ENCODE measurements at places on chromosomes 4 and X. TPM values are rescaled to one million over a fixed set of nuclear protein-coding genes. Genes with fewer than 3 reads are reported as not detected.

Gene NLGN4X
- total RNA-seq, result not detected

Gene TRPC3
- 0.30 TPM for total RNA-seq

Gene TREX2
- total RNA-seq, result 1.8 TPM

Gene GPR173
- total RNA-seq, result 2.4 TPM

Gene RENBP
- total RNA-seq, result 2.1 TPM

Gene SRPX2
- total RNA-seq, result 122 TPM

Gene TCEAL2
- not detected for total RNA-seq

Gene TECRL
- not detected for total RNA-seq

Gene ZNF280C
- total RNA-seq, result 4.1 TPM

Gene RAB33A
- 9.8 TPM for total RNA-seq

Gene ANKRD50
- total RNA-seq, result 140 TPM

Gene UGT2B15
- not detected for total RNA-seq

Gene PAGE2
- not detected for total RNA-seq

Gene MAGEA12
- total RNA-seq, result not detected

Gene NUDT11
- 10.7 TPM for total RNA-seq

Gene SYTL4
- total RNA-seq, result 35.9 TPM

Gene NXF2
- total RNA-seq, result not detected

Gene XPNPEP2
- not detected for total RNA-seq

Gene RIPPLY1
- not detected for total RNA-seq
